ELF-1 (cell line): ENCODE measurements at places on chromosomes 3 and 15.
A peak's percentile ranks its signal among the peaks of the same experiment; 100 is the strongest.

GRCh38 chr3:123261666-123262065 lies 59.9 kb downstream of the SEC22A start:
- no peak for DNase-seq

DNA sequence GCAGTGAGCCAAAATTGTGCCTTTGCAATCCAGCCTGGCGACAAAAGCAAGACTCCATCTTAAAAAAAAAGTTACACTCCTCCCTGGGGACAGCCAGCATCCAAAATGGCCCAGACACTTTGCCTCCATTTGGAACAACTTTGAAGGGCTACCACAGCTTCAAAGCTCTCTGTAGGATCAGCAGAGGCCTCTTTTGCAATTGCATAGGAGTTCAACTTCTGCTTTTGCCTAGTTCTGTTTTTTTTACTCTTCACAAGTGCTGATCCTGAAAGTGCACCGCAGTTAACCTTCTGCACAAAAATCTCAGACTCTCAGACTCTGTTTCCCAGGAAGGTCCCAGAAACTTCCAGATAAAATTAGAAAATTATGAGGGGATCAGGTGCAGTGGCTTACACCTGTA lies 25.2 kb upstream of the SLC4A7 start:
- no peak for DNase-seq

DNA sequence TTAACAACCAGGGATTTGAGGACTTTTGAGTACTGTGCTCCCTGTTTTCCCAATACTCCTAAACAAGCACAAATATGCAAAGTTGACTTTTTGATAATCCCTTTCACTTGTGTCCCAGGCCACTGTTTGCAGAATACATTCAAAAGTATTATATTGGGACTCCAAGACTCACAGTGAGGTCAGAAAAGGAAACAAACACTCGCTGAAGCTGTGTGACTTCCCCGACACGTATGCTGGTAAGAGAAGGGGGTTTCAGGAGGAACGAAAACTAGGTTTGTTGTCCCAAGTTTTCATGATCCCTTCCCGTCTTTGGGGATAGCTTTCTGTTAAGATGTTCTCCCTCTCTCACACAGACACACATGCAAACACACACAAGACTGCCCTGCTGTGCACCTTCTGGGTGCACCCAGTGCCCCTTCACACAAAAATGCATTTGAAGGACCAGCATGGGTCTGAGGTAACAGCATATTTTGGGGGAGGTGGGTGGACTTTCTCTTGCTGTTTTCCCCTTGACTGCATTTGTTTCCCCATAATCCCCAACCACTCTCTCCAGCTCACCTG lies 225.2 kb upstream of the PRICKLE2 start:
- no peak for DNase-seq

- no peak for DNase-seq
Observed at GRCh38 chr15:41630616-41631217, 29.5 kb upstream of the MGA start.

DNA sequence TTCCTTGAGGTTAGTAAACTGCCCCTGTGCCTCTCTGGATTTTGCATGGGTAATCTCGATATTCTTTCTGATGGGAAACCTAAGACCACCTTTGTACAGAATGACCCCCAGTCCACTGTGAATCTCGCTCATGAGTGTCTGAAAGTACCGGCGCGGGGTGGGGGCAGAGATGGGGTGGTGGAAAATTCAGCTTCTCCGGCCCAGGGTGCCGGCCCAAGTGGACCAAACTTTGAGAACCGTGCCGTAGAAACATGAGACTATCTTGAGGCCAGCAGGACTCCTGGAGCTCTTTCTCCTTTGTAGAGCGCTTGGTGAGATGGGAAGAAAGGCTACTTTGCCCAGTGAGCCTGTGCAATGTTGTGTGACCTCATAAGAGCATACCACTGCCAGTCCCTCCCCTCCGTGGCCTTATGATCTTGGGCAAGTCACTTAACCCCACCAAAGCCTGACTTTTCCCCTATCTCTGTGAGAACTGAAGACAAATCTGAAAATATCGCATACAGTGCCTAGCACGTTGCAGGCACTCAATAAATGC lies 40.4 kb upstream of the VEPH1 start:
- no peak for DNase-seq

- peak; percentile 39 for DNase-seq
Observed at GRCh38 chr3:181103605-181104004, 114.1 kb upstream of the DNAJC19 start.

- DNase-seq = no peak
Observed at GRCh38 chr3:68958932-68959331, 26.6 kb upstream of the TAFA4 start.

- DNase-seq = no peak
Observed at GRCh38 chr15:27951191-27951890, 147.8 kb downstream of the OCA2 start.

- DNase-seq = no peak
Observed at GRCh38 chr15:31799715-31800321, 230.5 kb upstream of the CHRNA7 start.

DNA sequence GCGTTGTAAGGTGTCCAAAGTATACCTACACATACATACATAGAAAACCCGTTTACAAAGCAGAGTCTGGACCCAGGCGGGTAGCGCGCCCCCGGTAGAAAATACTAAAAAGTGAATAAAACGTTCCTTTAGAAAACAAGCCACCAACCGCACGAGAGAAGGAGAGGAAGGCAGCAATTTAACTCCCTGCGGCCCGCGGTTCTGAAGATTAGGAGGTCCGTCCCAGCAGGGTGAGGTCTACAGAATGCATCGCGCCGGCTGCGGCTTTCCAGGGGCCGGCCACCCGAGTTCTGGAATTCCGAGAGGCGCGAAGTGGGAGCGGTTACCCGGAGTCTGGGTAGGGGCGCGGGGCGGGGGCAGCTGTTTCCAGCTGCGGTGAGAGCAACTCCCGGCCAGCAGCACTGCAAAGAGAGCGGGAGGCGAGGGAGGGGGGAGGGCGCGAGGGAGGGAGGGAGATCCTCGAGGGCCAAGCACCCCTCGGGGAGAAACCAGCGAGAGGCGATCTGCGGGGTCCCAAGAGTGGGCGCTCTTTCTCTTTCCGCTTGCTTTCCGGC lies 318.6 kb downstream of the FGF12 start:
- DNase-seq = peak; percentile 34

DNA sequence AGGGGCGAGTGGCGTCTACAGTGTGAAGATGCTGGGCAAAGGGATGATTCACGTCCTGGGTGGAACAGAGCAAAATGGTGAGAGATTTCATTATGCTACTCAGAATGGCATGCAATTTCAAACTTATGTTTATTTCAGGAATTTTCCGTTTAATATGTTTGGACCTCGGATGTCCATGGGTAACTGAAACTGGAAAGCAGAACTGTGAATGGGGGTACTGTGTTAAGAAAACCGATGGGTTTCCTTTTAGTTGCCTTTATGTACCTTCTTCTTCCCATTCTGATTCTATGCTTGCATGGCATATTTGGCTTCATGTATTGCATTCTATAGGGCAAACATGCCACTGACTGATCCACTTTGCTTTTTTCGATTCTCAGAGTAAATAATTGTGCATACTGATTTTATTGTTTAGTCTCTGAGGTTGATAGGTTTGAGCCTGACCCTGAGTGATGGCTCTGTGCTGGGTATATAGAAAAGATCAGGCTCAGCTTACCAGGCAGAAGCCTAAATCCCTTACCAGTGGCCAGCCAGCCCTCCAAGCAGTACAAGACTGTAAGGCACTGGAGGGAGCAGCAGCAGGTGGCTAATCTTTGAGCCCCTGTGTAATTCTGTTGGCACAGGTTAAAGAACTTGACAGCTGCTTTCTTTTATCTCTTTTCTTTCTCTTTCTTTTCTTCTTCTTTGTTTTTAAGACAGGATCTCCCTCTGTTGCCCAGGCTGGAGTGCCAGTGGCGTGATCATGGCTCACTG lies 4.5 kb downstream of the QTRT2 start:
- no peak for DNase-seq

DNA sequence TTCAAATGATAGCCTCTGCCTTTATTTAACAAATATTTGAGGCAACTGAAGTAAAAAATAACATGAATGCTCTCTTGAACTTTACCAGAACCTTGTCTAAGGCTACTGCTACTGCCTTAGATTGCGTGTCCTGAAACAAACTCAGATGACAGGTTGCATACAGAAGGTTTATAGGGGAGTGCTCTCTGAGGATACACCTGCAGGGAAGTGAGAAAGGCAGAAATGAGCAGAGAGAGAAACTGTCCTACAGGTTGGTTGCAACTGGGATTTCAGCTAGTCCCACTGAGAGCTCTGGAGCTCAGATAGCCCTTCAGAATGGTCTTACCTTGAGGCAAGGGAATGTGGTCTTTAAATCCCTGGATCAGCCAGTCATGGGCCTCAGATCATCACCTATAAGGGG lies 165.5 kb downstream of the IL5RA start:
- no peak for DNase-seq

DNA sequence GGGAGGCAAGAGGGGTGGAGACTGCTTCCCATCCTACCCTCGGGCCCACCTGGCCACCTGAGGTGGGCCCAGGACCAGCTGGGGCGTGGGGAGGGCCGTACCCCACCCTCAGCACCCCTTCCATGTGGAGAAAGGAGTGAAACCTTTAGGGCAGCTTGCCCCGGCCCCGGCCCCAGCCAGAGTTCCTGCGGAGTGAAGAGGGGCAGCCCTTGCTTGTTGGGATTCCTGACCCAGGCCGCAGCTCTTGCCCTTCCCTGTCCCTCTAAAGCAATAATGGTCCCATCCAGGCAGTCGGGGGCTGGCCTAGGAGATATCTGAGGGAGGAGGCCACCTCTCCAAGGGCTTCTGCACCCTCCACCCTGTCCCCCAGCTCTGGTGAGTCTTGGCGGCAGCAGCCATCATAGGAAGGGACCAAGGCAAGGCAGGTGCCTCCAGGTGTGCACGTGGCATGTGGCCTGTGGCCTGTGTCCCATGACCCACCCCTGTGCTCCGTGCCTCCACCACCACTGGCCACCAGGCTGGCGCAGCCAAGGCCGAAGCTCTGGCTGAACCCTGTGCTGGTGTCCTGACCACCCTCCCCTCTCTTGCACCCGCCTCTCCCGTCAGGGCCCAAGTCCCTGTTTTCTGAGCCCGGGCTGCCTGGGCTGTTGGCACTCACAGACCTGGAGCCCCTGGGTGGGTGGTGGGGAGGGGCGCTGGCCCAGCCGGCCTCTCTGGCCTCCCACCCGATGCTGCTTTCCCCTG lies 2.2 kb upstream of the FES start:
- DNase-seq = no peak

DNA sequence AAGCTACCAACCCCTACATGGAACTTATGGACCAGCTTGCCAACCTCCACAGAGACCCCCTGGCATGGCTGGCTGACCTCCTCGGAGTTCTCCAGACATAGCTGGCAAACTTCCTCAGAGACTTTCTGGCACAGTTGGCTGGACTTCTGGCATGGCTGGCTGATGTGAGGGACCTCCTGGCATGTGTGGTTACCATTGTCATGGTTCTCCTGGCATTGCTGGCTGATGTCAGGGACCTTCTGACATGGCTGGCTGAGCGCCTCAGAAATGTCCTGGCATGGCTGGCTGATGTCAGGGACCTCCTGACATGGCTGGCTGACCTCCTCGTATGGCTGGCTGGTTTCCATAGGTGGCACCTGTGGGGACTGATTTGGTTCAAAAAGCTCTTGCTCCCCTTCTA lies 17.5 kb downstream of the MAP1A start:
- DNase-seq = no peak

DNA sequence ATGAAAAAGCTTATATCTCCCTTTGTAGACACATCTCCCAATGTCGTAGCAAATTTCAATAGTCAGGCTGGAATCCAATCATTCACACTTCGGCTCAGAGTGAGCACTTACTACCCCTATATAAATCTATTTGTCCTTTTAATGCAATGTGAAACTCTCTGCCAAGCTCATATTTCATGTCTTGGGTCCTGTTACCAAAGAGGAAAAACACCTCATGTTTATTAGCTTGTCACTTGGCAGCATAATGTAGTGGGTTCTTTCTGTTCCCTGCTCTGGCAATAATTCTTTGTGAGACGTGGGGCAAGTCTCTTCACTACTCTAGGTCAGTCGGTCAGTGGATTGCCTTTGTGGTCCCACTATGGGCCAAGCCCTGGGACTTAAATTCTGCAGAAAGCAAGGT lies 107.1 kb downstream of the SRGAP3 start:
- no peak for DNase-seq

DNA sequence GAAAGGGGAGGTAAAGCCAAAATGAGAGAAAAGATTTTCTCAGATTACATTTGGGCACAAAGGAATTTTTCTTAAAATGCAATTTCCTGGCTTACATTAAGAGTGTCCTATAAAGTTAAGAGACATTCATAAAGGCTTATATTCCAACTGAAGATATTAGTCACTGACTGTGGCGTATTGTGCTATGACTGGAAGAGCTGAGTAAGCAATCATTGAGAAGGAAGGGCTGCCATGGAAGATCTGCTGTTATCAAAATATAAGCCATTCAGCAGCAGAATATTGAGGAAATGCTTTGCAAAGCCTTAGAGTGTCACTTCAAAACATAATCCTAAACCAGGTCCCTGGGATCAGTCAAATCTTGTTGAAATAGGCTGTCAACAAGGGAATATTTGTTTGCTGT lies 593.9 kb downstream of the TUSC7 start:
- no peak for DNase-seq

DNA sequence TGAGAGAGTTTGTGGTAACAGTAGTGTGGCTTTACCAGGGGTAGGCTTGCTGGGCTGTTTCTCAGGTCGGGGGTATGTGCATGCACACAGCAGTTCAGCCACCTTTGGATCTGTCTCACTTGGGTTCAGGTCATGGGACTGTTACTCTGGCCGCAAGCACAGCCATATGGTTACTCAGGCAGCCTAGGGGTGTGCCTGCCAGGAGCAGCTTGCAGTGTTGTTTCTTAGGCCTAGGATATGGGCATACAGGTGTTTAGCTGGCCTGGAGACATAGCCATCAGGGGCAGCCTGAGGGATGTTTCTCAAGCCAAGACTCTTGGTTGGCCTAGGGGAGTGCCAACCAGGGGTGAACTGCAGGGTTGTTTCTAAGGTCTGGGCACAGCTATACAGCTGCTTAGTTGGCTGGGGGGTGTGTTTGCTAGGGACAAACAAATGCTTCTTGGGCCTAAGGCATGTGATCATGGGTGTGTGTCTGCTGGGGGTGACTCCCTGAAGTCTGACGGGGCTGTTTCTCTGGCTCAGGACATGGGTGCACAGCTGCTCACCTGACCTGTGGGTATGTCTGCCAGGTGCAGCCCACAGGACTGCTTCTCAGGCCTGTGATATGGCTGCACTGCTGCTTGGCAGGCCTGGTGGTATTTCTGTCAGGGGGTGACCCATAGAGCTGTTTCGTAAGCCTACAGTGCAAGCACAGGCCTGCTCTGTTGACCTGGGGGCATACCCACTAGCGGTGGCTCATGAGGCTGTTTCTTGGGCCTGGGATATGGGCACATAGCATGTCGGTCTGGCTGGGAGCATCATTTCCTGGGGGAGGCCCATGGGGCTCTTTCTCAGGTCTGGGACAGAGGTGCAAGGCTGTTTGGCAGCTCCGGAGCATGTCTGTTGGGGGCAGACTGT lies 168.0 kb upstream of the THRB start:
- no peak for DNase-seq
